HepG2 (cell line): ENCODE measurements at places on chromosomes 6 and 20.

- no peak for DNase-seq
These were observed 26.4 kb upstream of the GCM1 start for GRCh38 chr6:53175027-53175426.

GRCh38 chr6:83031689-83032088 lies 34.0 kb downstream of the UBE3D start:
- no peak for DNase-seq

DNA sequence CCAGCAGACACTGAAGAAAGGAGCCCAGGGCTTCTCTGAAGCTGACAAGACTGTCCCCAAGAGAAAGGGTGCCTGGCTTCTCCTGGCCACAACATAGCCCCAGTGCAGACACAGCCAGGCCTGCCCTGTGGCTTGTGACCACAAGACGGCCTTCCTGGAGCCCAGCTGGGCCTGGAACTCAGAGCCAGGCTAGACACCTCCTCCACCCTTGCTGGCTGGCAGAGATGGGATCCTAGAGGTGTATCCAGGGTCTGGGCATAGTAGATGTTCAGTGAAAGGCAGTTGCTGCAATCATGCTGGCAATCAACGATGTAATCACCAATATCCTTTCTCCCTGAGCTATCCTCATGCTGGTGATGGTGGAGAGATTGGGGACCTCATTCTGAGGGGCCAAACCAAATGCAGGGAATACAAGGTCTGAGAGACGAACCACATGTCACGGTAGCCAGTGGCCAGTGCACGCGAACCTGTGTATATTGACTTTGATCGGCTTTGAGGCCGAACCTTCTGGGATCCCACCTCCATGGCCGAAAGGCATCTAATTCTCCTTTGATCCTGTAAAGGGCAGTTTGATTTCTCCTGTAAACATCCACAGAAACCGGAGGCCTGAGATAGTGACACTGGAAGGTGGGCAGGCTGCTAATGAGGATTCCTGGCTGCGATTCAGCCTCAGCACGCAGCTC lies 115.2 kb downstream of the PSMB1 start:
- no peak for DNase-seq

DNA sequence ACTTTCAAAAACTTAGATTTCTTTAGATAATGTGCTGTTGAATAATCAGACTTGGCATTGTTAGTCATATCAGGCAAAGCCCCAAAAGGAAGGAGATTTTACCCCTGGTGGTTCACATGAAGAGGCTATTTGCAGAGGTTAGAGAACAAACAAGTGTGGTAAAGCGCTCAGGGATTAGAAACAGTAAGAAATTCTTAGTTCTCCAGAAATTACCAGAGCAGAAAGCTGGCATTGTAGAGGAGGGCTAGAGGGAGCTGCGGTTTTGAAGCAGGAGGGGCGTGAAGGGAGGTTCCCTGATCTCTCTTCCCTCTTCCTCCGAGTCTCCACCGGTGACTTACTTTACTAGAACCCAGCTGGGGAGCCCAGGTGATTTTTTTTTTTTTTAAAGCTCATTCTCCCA lies 10.2 kb downstream of the MYO6 start:
- DNase-seq, result no peak

DNA sequence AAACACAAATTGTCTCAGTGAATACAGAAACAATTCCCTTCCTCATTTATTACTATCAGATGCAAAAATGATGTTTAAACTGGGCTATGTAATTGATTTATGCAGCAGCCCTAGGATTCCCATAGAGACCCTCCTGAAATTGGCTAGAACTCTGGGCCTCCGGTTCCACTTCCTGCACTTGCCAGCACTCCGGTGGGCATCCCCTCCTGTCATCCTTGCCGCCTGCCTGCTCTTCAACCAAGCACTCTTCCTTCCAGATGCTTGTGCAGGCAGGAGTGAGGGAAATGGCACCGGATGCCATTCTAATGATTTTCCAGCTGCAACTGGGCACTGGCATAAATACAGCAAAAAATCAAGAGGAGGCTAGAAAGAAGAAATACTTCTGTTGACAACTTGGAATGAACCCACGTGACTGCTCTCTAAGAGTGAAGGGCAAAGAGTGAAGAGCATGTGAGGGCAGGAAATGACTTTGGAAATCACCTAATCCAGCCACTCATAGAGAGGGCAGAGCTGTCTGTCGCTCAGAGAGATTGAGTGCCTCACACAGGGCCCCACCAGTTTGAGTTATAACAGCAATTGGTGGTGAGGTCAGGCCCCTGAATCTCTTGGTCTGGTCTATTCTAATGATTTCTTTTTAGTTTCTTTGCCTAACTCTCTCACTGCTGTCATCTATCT lies 3.7 kb upstream of the NEDD9 start:
- DNase-seq, result no peak

DNA sequence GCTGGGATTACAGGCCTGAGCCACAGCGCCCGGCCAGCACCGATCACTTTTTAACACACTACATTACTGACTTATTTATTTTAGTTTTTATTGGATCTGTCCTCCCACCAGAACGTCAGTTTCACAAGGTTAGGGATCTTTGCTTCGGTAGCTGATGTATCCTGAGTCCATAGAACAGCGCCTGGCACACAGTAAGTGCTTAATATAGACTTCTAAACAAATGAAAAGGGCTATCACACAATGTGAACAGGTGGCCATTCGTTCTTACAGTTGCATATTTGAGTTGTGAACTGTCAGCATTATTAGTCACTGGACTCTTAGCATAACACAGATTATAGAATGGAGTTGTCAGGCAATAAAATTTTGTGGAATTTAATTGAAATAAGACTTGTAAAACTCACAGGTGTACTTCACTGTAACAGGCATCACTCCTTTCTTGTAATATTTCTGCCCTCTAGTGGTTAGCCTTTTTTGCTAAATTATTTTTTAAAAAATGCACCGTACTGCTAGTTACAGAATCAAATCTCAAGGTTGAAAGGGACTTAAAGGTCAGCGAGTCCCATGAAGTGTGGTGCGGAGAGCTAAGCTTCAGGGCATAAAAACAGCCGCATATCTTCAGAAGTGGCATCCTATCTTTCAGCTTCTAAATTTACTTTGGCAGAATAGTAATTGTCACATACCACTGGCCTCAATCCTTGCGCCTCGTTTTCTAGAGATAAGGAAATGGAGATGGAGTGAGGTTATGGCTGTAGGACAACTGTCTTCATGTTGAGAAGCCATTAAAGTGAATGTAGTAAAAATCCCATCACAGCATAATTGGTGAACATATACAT lies 3.4 kb upstream of the TBC1D7 start:
- peak; percentile 40 for DNase-seq

- no peak for DNase-seq
These were observed 39.5 kb downstream of the CRISP1 start for GRCh38 chr6:49826743-49827406.

DNA sequence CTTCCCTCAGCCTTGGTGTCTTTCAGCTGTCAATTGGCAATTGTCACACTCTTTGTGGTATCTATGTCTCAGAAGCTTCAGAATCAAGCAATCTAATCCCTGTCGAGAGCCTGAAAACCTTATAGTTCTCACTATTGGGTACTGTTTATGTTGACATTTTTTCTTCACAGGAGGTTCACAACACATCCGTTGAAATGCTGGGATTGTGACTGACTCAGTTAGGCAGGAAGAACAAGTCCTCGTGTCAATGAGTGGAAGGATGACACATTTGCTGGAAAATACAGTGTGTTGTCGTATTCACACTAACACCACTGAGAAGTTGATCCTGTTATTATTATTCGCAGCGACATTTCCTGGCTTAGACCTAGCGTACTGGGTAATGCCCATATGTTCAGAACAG lies 163.9 kb upstream of the CITED2 start:
- no peak for DNase-seq

- no peak for DNase-seq
These were observed 153.0 kb upstream of the DEFB112 start for GRCh38 chr6:50202766-50203165.

DNA sequence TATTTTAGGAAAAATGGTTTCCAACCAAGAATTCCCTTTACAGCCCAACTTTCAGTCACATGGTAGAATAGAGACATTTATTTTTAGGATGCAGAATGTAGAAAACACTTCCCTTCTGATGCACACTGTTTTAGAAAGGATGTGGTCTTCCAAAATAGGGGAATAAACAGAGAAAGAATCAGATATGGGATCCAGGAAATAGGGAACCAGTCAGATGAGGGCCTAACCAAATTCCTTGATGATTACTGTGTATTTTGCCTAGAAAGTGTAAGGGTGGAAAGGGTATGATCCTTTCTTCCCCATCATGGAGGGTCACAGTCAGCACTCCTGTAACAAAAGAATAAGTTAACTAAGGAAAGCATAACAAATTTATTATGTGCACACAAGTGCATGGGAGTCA lies 27.4 kb downstream of the SLX4IP start:
- DNase-seq, result no peak

- no peak for DNase-seq
These were observed 592.3 kb downstream of the PKHD1 start for GRCh38 chr6:51495096-51495495.
